Sigmoid colon (tissue), 7 donors: ENCODE measurements at places on chromosomes 1 and 21. TPM values are rescaled to one million over a fixed set of nuclear protein-coding genes. Genes with fewer than 3 reads are reported as not detected.

The AADACL3 gene
- not detected for total RNA-seq

The CCDC30 gene
- 3.9 TPM for total RNA-seq

- no peak for DNase-seq
Observed at GRCh38 chr1:201670517-201670916, 131.6 kb downstream of the NAV1 start.

DNA sequence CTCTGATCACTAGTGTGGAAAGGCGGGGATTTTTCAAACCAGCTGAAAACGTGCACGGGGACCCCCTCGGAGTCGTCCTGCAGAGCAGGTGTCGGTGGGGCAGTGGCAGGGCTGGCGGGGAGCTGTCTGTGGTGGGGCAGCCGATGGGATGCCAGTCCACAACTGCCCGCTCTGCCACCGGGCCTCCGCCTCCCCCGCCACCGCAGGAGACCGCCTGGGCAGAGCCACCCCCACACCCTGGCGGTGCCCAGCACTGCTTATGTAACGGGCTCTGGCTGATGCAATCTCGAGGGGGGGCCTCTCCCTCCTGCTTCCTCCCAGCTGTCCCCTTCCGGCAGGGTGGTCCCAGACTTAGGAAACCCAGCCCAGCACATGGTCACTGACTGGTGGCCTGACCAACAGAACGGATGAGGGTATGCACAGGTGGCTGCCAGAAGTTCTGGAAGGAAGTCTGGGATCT, 9.3 kb downstream of the CHD5 start:
- no peak for DNase-seq

DNA sequence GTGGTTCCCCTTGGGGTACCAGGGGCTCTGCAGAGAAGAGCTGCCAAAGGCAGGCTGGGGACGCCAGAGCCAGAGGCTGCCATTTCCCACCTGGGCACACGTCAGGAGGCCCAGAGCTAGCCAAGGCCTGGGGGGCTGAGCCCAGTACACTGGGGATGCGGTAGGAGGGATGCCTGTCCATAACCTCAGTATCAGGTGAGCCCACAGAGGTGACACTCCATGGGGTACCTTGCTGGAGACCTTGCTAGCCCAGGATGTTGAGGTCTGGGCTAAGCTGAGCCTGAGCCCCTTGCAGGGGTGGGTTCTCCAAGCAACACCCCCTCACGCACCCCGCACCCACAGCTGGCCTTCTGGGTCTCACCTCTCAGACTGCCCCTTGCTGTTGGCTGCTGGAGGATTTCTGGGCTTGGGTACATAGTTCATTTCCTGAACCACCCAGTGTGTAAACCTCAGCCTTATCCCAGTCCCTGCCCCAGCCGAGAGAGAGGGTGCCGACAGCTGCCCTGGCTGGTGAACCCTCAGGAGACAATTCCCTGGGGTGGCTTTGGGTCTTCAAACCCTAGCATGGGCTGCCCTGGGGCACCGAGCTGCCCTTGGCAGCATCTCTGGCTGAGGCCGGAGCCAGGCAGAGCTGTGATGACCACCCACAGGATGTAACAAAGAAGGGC, 92.5 kb upstream of the VAMP3 start:
- no peak for DNase-seq

- no peak for DNase-seq
Observed at GRCh38 chr1:222165629-222166028, 382.3 kb downstream of the HHIPL2 start.

- DNase-seq = no peak
Observed at GRCh38 chr1:78640462-78640861, 9.2 kb upstream of the IFI44 start.

DNA sequence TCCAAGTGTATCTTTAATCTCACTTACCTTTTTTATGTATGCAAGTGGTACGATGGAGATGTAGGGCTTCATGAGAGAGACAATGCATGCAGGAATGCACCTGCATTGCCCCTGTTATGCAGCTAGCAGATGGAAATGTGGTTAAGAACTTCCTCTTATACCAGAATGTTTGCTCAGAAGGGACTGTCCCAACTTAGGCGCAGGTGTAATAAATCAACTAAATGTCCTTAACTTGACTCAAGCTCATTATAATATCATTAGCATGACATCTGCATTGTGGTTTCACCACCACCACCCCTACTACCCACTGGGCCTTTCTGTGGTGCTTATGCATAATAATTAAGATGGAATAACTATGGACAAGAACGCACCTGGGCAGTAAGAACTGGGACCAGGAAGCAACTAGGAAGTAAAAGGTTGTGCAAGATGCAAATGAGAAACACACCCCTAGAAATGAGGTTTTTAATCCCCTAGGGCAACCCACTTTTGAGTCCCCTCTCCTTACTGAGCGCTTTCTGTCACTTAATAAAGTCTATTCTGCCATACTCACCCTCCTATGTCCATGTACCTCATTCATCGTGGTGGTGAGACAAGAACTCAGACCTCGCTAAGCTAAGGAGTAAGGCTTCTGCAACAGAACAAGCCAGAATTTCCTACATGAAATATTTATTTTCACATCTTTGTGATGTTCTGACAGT, 1103.3 kb upstream of the B3GALT2 start:
- no peak for DNase-seq

- DNase-seq = no peak
Observed at GRCh38 chr1:151581451-151581850, 30.4 kb upstream of the SNX27 start.

The L1TD1 gene
- 0.27 TPM for total RNA-seq

DNA sequence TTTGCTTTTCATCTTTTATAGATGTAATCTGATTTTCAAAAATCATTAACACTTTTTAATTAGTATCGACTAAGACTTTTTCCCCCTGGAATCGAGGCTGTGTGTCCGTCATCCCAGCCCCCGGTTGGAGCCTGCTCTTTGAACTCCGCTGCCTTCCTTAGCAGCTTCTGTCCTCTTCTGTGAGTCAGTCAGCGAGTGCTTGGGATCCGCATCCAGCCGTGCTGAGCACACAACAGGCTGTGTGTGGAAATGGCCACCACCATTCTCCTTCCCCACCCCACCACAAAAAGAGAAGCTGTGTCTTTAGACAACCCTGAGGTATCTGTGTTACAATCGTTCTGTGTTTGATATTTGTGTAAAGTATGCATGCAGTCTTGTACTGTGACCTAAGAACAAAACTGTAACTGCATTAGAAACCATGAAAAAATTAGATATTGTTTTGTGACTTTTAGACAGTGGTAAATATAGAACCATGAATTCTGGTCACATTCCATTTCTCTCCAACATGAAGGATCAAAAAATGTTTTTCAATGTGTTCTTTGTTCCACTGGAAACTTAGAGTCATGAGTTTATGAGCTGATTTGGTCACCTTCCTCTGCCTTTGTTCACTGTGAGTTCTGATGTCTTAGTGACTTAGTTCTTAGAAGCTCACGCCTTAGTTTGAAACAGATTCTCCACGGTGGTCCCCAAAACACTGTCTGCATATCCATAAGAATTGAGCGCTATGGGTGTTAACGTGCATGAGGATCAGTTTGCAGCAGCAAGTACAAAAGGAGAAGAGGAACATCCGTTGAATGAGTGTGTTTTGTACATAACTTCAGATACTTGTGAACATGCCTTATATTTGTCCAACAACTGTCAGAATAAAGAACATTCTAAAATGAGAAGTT, 64.7 kb downstream of the VPS26C start:
- no peak for DNase-seq

DNA sequence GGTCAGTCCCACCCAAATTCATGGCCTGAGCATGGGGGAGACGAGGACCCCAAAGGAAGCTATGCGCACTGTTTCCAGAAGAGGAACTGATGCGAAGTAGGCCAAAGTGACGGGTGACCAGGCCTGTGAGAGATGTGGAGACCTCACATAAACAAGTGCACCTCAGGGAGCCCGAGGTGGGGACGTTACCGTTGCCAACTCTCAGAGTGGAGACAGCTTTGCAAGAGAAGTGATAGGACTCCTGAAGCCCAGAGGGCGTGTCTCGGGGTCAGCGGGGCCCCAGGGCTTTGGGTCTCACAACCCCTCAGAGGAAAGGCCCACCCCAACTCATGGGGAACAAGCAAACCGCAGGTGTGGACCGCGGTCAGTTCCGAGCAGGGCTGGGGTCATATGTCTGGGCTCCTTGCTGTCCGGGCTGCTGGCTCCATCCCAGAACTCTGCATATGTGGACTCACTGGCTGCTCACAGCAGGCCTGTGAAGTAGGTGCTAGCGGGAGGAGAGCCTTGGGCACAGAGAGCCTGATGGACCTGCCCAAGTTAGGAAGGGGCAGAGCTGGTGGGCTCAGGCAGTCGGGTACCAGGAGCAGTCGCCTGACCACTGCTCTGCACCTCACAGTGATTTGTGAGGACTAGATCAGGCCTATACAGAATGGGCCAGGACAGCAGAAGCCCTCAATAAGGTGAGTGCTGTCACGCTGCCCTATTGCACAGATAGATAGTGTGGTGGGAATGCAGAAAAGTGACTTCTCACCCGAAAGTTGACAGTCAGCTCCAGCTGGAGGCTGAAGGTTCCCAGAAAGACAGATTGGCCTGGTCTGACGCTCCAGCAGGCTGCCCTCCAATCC, 26.2 kb downstream of the STUM start:
- DNase-seq = peak; percentile 66

GRCh38 chr21:35475009-35475408, 425.9 kb upstream of the RUNX1 start:
- DNase-seq = no peak

DNA sequence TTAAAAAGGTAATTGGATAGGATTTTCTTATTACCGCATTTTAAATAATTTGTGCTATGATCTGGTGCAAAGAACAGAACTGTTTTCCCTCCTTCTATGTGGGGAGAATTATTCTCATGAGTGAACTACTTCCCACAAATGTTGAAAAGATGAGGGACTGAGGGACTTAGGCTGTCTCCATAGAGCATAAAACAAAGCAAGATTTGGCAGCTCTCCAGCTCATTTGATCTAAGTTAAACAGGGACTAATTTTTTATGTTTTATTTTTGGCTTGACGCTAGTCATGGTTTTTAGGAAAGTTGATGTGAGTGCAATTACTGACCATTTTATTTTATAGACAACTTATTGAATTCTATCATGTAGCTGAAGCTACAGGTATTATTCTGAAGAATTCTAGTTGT, 362.3 kb downstream of the HLX start:
- DNase-seq = no peak
